ENCODE measurements at places on chromosomes 5 and 9. TPM values are rescaled to one million over a fixed set of nuclear protein-coding genes. Genes with fewer than 3 reads are reported as not detected.

DNA sequence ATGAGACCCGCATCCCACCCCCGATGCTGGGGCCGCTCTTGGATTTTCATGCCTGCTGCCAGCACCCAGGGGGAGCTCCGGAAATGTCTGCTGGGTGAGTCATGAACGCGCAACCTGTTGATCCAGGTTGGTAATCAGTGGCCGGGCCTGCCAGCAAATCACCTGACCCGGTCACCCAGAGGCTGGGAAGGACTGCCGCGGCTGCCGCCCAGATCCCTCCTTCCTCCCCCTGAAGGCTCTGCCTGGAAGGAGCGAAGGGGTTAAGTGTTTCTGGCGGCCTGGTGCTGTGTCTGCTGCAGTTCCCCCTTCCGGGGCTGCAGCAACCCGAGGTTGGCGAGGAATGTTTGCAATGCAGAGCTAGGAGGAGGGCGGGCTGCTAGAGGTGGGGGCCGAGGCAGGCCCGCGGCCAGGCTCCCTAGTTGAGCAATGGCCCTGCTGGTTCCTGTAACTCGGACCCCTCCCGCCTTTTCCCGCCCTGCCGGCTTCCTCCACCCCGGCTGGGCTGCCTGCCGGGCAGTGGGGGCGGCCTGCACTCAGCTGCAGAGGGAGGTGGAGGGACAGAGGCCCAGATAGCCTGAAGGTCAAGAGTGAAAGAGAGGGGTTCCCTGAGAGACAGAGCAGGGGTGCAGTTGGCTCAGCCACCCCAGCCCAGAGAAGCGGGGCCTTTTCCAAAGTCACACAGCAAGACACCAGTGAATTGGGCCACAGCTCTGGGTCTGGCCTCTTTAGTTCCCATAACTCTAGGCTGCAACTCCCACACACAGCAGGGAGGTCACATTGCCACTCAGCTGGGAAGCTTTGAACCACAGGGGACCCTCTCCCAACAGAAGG lies 156.3 kb upstream of the IER5L start:
- no peaks in the 10 kb centered on the region for H3K27me3 ChIP-seq
- H3K4me3 ChIP-seq = no peak overlapping the region
- DNase-seq = peak; percentile 98
- H3K27ac ChIP-seq = peak overlapping the region; percentile 99

- H3K27ac ChIP-seq = peak overlapping the region; percentile 25
- H3K4me3 ChIP-seq = no peak overlapping the region
- H3K4me1 ChIP-seq = peaks cover 7% of the 10 kb centered on the region
- no peaks in the 10 kb centered on the region for H3K36me3 ChIP-seq
- H3K27me3 ChIP-seq = no peaks in the 10 kb centered on the region
- DNase-seq = peak; percentile 54
Measured at GRCh38 chr5:17249029-17249634, 31.7 kb downstream of the BASP1 start.

TTC39B gene
- total RNA-seq = 35.2 TPM

- DNase-seq = no peak
- H3K4me1 ChIP-seq = no peaks in the 10 kb centered on the region
- no peaks in the 10 kb centered on the region for H3K27me3 ChIP-seq
- H3K4me3 ChIP-seq = no peak overlapping the region
Measured at GRCh38 chr5:5886812-5887486, 464.5 kb downstream of the ICE1 start.

IL4 gene
- total RNA-seq = not detected

DNA sequence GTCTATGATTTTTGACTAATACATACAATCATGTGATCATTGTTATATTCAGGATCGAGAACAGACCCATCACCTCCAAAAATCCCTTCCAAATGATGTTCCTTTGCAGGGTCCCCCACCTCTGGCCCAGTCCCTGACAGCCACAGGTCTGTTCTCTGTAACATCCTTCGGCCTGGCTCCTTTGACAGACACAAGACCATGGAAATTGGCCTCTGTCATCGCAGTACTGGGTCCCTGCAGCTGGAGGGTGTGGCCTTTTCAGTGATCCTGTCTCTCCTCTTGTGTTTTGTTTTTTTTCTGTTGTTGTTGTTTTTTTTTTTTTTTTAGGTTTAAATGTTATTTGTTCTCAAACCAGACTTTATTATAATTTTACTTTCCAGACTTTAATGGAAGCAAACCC lies 27.4 kb upstream of the ANKRD33B start:
- H3K4me3 ChIP-seq = no peak overlapping the region
- H3K4me1 ChIP-seq = no peaks in the 10 kb centered on the region
- H3K27ac ChIP-seq = no peak overlapping the region
- no peaks in the 10 kb centered on the region for H3K27me3 ChIP-seq
- DNase-seq = peak; percentile 48
- H3K36me3 ChIP-seq = no peaks in the 10 kb centered on the region

DNA sequence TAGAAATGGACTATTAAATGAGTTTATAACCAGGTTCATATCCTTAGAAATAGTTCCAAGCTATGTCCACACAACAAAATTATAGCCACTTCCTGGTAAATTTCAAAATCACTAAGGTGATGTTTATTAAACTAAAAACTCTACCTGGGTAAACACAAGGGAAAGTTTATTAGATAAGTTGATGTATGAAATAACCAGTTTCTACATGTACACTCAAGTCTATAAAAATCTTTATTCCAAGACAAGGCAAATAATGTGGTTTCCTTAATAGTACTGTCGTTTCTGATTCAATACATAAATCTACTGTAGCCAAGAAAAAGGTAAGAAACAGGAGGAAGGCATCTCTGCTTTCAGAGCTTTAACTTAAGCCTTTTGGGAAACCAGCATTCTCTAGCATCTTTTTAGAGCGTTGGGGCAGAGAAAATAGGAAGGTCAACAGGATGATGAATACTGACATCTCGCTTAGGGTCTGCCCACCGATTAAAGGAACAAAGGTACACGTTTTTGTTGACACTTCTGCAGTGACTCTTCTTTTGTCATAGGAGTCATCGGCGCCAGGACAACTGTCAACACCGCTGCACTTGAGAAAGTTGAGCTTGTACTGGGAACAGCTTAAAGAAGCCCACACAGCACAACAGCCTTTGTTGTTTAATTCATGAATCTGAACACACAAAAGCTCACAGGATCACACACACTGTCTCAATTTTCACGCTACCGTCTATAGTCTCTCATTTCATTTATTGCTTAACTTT lies 513.6 kb downstream of the SLCO4C1 start:
- H3K4me1 ChIP-seq = no peaks in the 10 kb centered on the region
- H3K27me3 ChIP-seq = no peaks in the 10 kb centered on the region
- no peak for DNase-seq
- H3K4me3 ChIP-seq = no peak overlapping the region

PCDHGB7 gene
- total RNA-seq = 12.7 TPM

- H3K4me3 ChIP-seq = no peak overlapping the region
- H3K4me1 ChIP-seq = peaks cover 1% of the 10 kb centered on the region
- no peak for DNase-seq
- H3K27me3 ChIP-seq = no peaks in the 10 kb centered on the region
- H3K36me3 ChIP-seq = no peaks in the 10 kb centered on the region
Measured at GRCh38 chr5:130068988-130069387, 164.7 kb downstream of the CHSY3 start.

DNA sequence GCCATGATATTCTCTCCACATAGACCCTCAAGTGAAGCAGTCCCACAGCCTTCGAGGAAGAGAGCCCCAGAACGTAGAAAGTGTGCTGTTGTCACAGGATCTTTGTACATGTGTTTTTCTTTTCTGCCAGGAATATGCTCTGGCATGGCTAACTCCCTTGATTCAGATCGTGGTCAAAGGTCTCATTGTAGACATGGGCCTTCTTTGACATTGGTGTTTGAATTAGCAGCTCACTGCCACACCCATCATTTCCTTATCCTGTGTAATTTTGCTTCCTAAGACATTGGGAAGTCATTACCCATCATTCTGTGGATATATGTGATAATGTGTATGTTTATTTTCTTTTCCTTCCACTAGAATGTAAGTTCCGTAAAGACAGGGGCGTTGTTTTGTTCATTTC lies 25.5 kb downstream of the MTRR start:
- H3K4me1 ChIP-seq = no peaks in the 10 kb centered on the region
- peaks cover 3% of the 10 kb centered on the region for H3K36me3 ChIP-seq

WDR38 gene
- not detected for total RNA-seq

DNA sequence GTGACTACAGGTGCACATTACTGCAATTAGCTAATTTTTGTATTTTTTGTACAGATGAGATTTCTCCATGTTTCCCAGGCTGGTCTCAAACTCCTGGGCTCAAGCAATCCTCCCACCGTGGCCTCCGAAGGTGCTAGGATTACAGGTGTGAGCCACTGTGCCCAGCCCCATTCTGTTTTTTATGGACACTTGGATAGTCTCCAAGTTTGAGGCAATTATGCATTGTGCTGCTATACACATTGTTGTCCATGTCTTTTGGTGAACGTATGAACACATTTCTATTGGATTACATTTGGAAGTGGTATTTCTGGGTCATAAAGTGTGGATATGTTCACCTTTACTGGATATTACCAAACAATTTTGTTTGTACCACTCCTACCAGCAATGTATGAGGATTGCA lies 22.4 kb upstream of the PLPP1 start:
- no peaks in the 10 kb centered on the region for H3K36me3 ChIP-seq
- H3K27me3 ChIP-seq = no peaks in the 10 kb centered on the region
- DNase-seq = no peak
- no peaks in the 10 kb centered on the region for H3K4me1 ChIP-seq
- H3K27ac ChIP-seq = no peak overlapping the region
- H3K4me3 ChIP-seq = no peak overlapping the region

FREM1 gene
- total RNA-seq = 18.9 TPM

- H3K36me3 ChIP-seq = no peaks in the 10 kb centered on the region
- no peak overlapping the region for H3K27ac ChIP-seq
- H3K27me3 ChIP-seq = no peaks in the 10 kb centered on the region
- H3K4me3 ChIP-seq = no peak overlapping the region
- no peaks in the 10 kb centered on the region for H3K4me1 ChIP-seq
Measured at GRCh38 chr5:65068410-65068809, 299.7 kb downstream of the CWC27 start.

- no peaks in the 10 kb centered on the region for H3K4me1 ChIP-seq
- H3K27ac ChIP-seq = no peak overlapping the region
- no peak for DNase-seq
- no peak overlapping the region for H3K4me3 ChIP-seq
- H3K27me3 ChIP-seq = no peaks in the 10 kb centered on the region
Measured at GRCh38 chr9:91546574-91546973, 122.9 kb upstream of the NFIL3 start.

FOCAD gene
- 26.7 TPM for total RNA-seq

DNA sequence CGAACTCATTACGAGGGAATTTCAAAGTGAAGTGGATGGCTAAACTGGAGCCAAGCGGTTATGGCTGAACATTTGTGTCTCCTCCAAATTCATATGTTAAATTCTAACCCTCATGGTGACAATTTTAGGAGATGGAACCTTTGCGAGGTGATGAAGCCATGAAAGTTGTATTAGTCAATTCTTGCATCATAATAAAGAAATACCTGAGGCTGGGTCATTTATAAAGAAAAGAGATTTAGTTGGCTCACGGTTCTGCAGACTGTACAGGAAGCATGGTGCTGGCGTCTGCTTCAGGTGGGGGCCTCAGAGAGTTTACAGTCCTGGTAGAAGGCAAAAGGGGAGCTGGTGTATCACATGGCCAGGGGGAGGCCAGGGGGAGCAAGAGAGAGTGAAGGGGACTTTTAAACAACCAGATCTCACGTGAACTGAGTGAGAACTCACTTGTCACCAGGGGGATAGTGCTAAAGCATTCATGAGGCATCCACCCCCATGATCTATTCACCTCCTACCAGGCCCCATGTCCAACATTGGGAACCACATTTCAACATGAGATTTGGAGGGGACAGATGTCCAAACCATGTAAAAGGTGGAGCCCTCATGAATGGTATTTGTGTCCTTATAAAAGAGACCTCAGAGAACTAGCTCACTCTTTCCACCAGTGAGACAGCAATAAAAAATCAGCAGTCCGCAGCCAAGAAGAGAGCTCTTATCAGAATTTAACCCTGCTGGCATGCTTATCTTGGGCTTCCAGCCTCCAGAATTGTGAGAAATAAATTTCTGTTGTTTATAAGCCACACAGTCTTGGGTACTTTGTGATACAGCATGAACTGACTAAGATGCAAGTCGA lies 143.4 kb downstream of the MTRR start:
- H3K4me1 ChIP-seq = no peaks in the 10 kb centered on the region
- H3K27ac ChIP-seq = no peak overlapping the region
- no peak for DNase-seq
- H3K27me3 ChIP-seq = no peaks in the 10 kb centered on the region

DNA sequence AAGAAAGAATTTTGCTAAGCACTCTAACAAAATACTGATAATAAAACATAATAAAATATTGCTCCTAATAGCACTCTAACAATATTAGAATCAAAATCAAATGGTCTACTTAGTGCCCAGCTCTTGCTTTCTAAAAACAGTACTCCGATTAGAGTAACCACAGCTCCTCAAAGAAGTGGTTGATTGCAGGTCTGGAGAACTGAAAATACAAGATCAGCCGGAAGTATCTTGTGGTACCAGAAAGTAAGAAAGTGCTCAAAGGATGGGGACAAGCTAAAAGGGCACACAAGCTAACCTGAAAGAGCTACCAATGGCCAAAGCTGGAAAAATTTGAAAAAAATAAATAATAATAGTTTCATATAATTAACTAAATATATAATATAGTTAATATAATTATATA lies 119.2 kb downstream of the CWC27 start:
- no peak for DNase-seq
- H3K4me3 ChIP-seq = no peak overlapping the region
- no peaks in the 10 kb centered on the region for H3K4me1 ChIP-seq
- H3K27ac ChIP-seq = no peak overlapping the region

DNA sequence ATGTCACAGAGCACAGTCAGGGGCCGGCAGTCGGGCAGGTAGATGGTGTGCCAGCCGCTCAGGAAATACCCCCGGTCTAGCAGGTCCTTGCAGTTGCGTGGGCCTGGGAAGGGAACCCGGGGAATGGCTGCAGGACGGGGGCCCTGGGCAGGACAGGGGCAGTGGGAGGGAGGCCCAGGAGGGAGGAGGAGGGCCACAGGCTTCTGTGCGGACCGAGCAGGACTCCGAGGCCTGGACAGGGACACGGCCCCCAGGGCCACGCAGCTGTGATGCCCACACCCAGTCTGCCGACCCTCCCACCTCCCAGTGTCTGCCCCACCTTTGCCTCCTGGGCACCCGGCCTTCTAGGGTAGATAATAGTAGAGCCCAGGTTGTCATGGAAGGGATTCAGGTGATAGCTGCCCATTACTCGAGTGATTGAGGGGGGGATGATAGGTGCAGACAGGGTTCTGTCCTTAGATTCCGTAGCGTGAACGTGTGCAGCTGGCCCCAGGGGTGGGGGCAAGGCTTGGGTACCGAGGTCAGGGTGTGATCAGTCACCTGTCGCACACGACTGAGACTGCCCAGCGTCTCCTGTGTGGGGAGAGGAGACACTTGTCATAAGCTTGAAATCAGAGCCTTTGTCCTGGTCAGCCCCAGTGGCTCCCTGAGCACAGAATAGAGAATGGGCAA lies 4.5 kb downstream of the FCN1 start:
- no peaks in the 10 kb centered on the region for H3K4me1 ChIP-seq
- H3K27me3 ChIP-seq = no peaks in the 10 kb centered on the region
- H3K36me3 ChIP-seq = no peaks in the 10 kb centered on the region
- H3K4me3 ChIP-seq = no peak overlapping the region

GRCh38 chr5:101943784-101944183 lies 352.3 kb downstream of the SLCO4C1 start:
- H3K27ac ChIP-seq = no peak overlapping the region
- H3K4me1 ChIP-seq = no peaks in the 10 kb centered on the region
- H3K4me3 ChIP-seq = no peak overlapping the region
- DNase-seq = no peak
